NCI-H510A (cell line): ENCODE measurements at places on chromosomes 7 and 10.

DNA sequence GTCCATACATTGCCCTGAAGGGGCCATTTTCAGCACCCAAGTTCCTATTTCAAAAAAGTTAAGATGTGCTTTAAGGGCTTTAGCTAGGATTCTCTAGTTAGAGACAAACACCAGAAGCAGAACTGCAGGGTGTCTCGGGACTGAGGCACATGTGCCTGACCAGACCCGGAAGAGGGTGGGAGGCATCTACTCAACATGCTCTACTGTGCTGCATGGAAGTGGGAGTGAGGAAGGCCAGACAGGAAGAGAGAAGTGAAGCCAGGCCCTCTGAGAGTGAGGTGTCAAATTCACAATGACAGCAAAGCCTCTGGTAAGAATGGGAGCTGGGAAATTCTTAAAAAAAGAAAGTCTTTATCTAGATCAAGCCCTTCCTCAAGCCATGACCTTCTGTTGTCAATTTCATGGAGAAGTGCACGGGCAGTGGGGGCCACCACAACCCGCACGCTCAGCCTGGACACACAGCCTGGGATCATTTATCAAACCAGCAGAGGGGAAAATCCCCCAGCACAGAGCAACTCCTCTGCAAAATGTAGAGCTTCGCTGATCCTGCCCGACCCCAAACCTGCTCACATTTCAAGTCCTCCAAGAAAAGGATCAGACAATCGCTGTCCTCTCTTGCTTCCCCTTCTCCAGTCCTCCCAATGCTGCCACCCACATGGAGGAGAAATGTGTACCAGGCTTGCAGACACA is 38.7 kb downstream of the PLXNA4 start:
- no peak for DNase-seq

- no peak for DNase-seq
Observed at GRCh38 chr10:11017000-11017569, 587 bp upstream of the CELF2 start.

DNA sequence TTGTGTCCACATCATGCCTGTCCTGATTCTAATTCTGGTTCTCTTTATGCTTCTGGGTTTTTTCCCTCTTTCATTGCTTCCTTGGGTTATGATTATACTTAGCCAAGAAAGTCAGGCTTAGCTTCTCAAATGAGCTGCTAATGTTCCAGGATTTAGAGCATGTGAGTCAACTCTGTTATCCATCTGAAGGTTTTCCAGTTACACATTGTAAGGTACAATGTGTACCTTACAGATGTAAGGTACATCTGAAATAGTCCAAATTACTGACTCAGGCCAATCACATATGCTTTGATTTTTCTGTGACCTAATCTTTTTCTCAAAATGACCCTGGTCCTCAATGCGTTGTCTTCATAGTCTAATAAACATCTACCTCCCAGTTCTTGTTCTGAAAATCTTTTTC is 13.3 kb upstream of the MIOS start:
- DNase-seq, result no peak

- no peak for DNase-seq
Observed at GRCh38 chr10:129877773-129878371, 86.2 kb downstream of the EBF3 start.

DNA sequence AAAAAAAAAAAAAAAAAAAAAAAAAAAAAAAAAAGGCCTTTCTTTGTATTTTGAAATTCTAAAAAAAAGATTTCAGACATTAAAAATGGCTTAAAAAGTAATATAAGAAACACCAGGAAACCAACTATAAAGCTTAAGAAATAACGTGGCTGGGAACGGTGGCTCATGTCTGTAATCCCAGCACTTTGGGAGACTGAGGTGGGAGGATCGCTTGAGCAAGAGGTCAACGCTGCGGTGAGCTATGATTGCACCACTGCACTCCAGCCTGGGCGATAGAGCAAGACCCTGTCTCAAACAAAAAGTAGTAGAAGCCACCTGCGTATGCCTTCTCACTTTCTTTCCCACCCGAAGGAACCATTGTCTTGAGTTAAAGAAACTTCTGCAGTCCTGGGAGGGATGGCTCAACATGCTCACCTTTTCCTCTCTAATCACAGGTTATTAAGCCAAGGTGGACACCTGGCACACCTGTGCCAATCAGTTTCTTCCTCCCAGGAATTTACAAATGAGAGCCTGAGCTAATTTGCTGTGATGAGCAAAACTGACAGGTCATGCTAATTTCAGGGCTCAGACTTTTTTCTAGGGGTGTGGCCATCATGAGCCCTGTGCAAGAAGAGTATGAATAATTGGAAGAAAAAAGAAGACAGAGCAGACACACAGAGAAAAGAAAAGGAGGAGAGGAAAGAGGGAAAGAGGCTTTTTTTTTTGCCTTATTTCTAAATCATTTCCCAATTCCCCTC is 72.0 kb upstream of the PARD3 start:
- DNase-seq, result no peak

DNA sequence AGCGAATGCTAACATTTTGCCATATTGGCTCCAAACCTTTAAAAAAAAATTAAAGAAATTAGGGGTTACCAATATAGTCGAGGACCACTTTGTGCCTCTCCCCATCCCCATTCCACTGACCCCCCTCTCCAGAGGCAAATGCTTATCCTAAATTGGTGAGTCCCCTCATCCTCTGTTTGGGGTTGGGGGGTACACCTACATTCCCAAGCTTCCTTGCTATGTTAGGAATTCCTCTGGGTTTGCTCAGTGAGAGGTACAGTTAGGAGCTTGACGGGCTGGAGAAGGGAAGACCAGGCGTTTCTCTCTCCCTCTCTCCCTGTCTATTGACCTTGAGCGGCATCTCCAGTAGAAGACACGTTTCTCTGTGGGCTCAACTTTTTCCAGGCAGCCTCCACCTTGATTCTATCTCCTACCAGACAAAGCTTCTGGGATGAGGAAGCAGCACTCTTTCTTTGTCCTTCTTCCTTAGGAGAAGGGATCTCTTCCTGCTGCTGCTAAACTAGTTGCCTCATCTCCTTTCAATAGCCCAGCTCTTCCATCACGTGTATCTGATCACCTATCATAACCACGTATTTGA is 6.6 kb upstream of the AKR1B15 start:
- no peak for DNase-seq
